ENCODE measurements at places on chromosomes 7 and 10.

DNA sequence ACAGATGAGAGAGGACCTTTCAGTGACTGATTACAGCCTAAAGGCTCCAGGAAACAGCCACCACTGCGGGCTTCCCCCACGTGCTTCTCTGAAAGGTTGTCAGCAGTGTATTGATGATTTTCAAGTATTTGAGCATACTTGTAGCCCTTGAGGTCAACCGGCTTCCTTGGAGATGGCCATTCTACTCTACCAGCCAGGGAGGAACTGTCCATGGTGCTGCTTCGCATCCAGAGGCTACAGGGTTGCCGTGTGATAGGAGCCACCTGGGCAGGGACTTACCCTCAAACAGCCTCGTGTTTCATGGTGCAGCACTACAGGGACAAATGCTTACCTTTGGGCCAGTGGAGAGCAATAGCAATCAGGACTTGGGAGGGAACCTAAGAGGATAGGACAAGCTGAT is 179.5 kb downstream of the DPP6 start:
- no peak for DNase-seq

- DNase-seq = no peak
These were observed 251.8 kb downstream of the MTERF1 start for GRCh38 chr7:91628742-91629141.

DNA sequence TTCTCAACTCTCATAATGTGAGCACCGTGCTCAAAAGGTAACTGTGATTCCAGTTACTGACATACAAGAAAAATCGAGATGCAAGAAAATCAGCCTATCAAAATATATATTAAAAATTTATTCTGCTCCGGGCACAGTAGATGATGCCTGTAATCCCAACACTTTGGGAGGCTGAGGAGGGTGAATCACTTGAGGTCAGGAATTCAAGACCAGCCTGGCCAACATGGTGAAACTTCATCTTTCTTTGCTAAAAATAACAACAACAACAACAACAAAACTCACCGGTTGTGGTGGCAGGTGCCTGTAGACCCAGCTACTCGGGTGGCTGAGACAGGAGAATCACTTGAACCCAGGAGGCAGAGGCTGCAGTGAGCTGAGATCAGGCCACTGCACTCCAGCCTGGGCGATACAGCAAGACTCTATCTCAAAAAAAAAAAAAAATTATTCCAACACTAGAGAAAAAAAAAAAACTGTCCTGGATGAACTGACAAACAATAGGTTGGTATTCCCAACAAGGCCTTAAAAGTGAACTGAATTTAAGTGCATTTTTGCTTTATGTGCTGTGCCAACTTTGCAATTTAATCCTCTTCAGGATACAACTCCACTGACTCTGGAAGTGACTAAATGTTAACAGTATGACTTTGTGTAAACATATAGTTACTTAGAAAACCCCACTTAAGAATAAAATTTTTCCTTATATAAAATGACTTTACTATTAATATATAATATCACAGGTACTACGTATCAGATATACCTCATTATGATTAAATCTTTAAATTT is 51.1 kb downstream of the JMJD1C start:
- peak; percentile 17 for DNase-seq

- no peak for DNase-seq
These were observed 22.3 kb downstream of the IMPDH1 start for GRCh38 chr7:128387216-128388144.

- no peak for DNase-seq
These were observed 2.2 kb upstream of the TSPAN12 start for GRCh38 chr7:120860156-120860555.

GRCh38 chr10:69366738-69367137 is 50.0 kb downstream of the TACR2 start:
- no peak for DNase-seq

- no peak for DNase-seq
These were observed 77.2 kb downstream of the DNAH11 start for GRCh38 chr7:21620054-21620453.

DNA sequence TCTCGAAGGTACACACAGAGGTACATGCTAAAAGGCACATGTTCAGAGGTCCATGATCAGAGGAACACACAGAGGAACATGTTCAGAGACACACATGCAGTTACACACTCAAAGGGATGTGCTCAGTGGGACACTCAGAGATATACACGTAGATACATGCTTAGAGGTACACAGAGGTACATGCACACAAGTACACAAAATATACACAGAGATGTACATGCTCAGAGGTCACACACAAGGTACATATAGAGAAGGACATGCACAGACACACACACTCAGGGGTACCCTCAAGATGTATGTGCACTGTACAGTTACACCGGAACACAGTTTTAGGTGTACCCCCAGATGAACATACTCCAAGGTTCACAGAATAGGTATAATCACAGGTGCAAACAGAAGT is 18.8 kb downstream of the NPC1L1 start:
- no peak for DNase-seq

GRCh38 chr7:22858640-22859561 is 36.3 kb upstream of the TOMM7 start:
- DNase-seq = peak; percentile 99

GRCh38 chr7:16344927-16345326 is 76.4 kb downstream of the CRPPA start:
- DNase-seq = no peak

GRCh38 chr7:27148756-27149641 is 1.4 kb upstream of the HOXA6 start:
- DNase-seq = no peak

DNA sequence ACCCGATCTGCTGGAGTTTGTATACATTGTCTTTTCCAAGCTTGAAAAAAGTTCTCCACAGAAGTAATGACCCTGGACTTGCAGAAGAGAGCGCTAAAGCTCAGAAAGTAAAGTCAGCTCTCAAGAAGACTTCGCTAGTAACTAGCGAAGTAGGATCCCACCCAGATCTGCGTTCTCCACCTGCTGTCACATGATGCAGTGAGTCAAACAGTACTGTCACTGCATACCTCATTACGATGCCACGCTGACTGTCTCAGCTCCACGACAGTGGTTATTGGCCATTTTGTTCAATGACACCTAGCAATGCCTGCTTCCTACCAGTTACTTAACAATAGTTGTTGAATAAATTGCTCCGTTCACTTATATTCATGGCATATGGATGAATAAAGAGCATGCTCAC is 29.7 kb upstream of the SEC61G start:
- peak; percentile 57 for DNase-seq

- DNase-seq = no peak
These were observed 11.2 kb downstream of the KCNMA1 start for GRCh38 chr10:77626266-77626935.

DNA sequence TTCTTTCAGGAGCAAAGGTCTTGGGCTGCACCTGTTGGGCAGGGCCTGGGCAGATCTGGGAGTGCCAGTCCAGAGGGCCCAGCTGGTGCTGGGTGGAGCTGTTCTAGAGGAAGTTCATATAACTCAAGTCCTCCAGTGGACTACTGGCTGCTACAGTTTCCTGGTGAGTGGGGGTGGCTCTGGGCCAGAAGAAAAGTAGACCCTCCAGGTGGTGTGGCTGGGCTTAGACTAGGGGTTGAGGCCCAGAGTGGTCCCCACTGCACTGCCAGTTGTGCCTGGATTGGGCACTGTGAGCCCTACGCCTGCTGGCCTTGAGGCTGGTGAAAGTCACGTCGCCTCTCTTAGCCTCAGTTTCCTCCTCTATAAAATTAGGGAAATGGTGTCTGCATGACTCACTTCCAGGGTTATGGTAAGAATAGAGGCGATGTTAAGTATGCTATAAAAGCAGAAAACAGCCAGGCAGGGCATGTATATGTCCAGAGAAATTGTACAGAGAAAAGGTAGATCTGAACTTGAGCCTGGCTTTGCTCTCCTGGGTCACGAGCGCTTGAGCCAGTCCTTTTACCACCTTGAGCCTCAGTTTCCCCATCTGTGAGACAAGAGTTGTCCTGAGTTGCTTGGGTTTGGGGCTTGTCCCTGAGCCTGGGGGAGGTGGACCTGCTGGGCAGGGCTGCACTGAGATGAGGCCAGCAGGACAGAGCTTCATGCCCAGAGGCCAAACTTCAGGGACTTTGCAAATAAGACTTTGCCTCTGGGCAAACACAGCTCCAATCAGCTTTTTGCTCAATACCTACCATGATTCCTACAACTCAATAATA is 3.8 kb upstream of the CLDN3 start:
- no peak for DNase-seq

DNA sequence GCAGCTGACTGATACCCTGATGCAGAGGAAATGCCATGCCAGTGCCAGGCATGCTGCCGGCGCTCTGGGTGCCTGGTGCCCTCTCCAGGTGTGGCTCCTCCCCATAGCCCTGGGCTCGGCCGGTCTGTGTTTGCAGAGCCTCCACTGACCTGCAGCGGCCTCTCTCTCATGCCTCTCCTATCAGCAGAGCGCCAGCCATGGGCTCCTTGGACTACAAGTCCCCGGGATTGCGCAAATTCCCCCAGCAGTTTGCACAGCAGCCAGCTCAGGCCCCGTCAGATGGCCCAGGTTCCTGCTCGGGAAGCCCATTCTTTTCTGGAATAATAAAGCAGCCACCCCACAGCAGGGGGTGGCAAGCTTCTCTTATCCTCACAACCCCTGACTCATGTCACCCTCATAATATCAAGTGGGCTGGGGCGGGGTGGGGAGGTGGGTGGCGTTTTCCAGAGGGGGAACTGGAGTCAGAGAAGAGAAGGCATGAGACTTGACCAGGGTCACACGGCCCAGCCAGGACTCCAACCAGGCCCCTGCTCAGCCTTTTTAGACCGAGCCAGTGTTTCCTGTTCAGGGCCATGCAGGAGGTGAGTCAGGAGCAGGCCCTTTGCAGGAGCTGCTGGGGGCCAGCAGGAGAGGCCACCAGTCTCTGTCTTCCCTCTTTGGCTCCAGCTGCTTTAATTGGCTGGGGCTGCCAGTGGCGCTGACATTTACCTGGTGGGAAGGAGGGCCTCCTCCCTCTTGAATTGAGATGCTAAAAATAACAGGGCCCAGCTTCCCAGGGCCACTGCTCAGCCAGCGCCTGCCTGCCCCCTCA is 58.6 kb downstream of the ZMIZ1 start:
- DNase-seq = no peak

- DNase-seq = no peak
These were observed 71.5 kb downstream of the WAPL start for GRCh38 chr10:86449926-86450558.

DNA sequence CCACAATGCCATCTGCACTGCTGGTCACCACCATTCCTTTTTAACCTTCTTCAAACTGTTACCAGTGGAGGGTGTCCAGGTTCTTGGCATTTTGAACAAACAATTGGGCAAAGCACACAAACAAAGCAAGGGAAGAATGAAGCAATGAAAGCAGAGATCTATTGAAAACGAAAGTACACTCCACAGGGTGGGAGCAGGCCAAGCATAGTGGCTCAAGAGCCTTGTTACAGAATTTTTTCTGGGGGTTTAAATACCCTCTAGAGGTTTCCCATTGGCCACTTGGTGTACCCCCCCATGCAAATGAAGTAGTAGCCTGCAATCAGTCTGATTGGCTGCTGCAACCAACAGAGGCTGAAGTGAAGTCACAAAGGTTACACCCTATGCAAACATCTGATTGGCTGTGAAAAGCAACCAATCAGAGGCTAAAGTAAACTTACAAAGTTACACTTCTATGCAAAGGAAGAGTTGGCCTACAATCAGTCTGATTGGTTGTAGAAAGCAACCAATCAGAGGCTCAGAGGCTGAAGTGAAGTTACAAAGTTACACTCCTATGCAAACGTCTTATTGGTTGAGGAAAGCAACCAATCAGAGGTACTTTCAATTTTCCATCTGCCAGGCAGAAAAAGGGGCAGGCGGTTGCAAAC is 103.2 kb upstream of the WAC start:
- DNase-seq = no peak

- DNase-seq = no peak
These were observed 32.5 kb downstream of the CCDC6 start for GRCh38 chr10:59873896-59874295.

DNA sequence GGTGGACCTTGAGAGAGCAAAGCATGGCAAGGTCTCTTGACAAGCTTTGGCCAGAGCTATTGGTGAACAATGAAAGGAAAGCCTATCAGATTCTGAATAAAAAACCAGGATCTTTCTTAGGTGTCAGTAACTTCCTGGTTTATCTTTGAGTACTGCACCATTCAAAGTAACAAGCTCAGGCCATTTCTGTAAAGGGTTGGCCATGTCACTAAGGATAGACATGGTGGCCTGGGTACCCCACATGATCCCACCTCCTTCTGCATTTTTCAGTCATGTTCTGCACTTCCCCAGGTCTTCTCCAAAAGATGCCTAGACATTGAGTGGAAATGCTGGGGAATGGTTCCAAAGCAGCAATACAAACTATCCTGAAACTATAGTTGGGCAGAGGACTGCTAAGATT is 242.0 kb downstream of the ARHGAP12 start:
- DNase-seq = no peak

- DNase-seq = no peak
These were observed 30.2 kb downstream of the PTPRE start for GRCh38 chr10:127937069-127937468.

DNA sequence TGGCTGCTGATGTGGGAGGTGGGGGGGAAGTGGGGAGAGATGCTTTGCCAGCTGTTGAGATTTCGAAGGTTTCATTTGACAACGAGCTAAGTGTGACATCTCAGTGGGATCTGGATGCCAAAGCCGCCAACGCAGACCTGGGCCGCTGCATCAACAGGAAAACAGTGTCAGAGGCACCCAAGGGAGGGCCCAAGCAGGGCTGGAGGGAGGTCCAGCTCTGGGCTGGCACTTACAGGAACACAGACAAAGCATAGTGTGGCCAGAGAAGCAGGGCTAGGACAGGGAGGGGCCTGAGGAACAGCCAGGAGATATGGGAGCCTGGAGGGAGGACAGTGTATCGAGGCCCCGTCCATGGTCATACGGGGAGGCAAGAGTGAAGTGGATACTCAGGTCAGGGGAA is 73.1 kb downstream of the GTF2IRD1 start:
- no peak for DNase-seq

DNA sequence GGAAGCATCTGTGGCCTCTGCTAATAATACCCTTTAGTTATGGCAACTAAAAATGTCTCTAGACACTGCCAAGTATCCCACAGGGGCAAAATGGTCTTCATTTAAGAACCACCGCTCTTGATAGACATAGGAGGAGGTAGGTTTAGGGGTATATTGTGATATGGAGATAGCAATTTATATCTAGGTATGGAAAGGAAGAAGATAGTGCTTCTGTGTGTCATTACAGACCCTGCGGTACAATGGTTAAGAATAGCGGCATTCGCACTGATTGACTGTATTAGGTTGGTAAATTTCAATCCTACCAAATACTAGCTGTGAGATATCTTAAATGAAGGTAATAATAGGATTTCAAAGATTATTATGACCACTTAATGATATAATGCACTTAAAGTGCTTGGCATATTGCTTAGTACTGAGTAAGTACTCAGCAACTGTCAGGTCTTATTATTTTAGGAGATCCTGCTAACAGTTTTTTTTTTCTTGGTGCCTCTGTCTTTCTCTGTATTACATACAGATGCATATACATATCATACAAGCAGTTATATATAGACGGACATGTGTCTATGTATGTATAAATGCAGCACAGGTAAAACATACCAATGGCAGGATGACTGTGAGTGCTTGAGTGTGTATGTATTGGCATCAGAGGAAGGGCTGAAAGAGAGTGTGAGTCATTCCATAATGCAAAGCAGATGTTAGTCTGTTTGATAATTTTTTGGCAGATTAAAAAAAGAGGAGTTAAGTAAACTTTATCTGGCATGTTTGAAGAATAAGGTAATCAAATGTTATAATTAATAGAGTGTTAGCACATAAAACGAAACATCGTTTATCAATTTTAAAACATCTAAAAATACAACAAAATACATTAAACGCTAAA is 50.0 kb upstream of the ITGB8 start:
- no peak for DNase-seq

Measured in AG04449 (cell line).